Activated T-cell treated with anti-CD3 and anti-CD28 coated beads, Interleukin-2, amount 50 U/mL, for 72 hours (primary cell): ENCODE measurements at places on chromosomes 16 and 17.

GRCh38 chr17:31528291-31528874, 136.9 kb downstream of the RAB11FIP4 start:
- DNase-seq = no peak

DNA sequence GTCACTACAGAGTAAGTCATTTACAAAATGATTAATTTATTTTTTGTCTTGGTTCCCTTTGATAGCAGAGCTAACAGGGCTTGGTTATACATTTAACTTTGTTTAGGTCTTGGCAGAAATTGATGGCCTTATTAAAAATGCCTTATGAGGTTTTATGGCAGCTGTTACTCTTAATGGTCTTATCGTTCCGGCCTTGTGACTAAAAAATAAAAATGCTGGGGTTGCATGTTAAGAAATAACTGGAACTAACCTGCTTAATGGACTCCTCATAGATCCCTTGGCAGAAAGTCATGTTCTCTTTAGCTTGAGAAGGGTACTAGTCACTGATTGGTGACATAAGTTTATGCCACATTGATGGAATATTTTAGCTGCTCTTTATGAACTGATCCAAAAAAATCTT, 18.3 kb downstream of the COX11 start:
- no peak for DNase-seq

GRCh38 chr16:56608876-56609462, 585 bp downstream of the MT2A start:
- DNase-seq = no peak

DNA sequence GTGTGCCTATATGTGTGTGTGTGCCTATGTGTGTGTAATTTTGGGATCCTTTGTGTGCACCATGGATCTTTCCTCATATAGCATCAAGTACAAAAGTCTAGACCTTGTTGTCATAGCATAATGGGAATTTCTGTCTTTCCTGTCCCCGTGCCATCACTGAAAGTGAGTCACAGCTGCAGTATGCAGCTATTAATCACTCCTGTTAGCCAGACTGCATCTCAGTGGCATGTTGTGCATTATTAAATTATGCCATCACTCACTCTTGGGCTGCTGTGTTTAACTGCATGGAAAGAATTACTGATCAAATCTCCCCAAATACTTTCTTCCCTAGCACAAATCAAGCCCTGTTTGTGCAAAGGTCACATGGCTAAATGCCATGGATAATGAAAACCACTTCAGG, 92.4 kb downstream of the CBLN1 start:
- no peak for DNase-seq

- no peak for DNase-seq
These were observed 9.5 kb upstream of the AMZ2 start for GRCh38 chr17:68238164-68238870.

DNA sequence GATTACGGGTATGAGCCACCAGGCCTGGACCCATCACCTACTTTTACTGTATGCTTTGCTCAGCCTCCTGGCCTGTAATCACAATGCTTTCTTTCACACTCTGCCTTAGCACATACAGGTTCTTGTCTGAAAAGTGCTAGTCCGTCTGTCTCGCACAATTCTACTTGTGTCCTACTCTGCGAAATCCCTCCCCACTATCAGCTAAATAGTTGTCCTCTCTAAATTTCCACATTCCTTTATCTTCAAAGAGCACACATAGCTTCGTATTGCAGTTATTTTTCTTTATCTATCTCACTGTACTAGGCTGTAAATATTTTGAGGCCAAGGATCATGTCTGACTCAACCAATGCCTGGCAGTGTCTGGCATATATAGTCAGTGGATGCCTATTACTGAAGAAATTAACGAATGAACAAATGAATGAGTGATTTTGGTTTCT, 38.5 kb upstream of the ETV4 start:
- DNase-seq = no peak

GRCh38 chr16:12153662-12154061, 177.1 kb downstream of the SNX29 start:
- no peak for DNase-seq

GRCh38 chr16:78796221-78796866, 696.9 kb downstream of the WWOX start:
- DNase-seq = peak; percentile 30

DNA sequence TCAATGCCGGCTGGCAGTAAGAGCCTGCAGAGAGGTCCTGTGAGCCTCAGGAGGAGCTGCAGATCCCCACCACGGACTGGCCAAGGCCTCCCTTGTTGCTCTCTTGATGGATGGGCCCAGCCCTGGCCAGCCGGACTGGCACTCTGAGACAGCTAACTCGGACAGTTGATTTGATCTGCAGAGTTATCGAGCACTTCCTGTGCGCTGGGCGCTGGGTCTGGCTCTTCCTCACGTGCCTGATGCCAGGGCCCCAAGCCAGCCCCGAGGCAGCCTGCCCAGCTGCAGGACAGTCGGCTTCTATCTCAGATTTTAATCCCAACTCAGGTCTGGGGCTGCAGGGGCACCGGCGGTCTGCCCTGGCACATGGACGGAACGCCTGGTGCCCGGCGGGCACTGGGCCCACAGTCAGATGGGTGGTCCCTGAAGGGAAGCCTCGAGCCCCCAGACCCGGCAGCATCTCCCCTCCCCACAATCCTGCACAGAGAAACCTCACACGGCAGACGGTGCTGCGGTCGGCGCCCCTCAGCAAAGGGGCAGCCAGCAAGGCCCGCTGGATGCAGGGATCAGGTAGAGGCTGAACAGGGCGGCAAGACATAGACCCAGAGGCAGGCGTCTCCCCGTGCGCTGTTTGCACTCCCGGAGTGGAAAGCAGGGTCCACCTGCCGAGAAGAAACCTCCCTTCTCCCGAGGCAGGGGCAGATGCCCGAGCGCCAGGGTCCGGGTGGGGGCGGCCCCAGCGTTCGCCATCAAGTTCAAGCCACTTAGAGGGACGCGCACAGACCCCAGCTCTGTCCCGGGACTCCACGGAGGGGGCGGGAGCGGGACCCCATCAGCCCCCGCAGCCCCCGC, 34.0 kb downstream of the TIMM22 start:
- DNase-seq = no peak

DNA sequence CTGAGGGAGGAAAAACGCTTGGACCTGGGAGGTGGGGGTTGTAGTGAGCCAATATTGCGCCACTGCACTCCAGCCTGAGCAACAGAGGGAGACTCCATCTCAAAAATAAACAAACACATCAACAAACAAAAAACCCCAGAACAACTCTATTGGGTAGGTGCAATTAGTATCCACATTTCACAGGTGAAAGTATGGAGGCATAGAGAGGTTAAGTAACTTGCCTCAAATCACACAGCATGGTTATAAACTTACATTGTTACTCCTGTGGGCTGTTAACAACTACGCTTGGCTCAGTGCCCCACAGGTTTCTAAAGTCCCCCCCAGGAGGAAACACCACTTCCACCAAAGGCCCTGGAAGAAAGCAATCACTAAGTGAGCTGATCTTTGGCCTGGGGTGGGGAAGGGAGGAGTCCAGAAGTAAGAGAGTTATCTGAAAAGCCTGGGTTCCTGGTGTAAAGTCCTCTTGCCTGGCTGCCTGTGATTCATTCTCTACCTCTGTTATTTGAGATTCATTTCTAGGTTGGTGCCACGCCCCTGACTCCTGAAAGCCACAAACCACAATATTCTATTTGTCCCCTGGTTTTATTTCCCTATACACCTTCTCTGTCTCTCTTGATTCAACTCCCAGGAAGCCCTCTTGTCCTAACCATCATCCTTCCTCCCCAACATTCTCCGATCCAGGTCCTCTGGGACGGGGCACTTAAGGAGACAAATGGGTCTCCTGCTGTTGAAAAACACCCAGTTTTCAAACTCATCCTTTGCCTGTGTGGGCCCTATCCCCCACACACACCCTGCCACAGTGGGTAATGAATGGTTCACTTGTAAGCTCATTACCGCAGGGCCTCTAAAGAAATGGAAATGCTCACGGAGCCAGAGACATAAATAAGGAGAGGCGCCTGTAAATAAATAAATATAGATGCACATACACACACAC, 195.4 kb downstream of the XYLT1 start:
- DNase-seq = peak; percentile 6

DNA sequence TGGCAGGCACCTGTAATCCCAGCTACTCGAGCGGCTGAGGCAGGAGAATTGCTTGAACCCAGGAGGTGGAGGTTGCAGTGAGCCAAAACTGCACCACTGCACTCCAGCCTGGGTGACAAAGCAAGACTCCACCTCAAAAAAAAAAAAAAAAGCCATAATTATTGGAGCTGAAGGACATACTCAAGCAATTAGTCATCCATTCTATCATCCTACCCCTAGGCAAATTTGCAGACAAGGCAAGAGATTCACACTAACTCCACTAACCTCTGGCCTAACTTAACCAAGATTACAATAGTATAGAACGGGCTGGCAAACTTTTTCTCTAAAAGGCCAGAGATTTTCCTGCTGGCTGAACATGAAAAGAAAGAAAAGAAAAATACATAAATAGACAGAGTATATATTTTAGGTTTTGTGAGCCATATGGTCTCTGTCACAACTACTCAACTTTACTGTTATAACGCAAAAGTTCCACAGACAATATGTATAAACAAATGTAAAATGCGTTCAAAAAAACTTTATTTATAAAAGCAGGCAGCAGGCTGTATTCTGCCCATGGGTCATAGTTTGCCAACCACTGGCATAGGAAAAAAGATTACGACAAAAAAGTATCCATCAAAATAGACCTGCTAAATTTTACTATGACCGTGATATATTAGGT, 29.7 kb downstream of the BRIP1 start:
- no peak for DNase-seq

DNA sequence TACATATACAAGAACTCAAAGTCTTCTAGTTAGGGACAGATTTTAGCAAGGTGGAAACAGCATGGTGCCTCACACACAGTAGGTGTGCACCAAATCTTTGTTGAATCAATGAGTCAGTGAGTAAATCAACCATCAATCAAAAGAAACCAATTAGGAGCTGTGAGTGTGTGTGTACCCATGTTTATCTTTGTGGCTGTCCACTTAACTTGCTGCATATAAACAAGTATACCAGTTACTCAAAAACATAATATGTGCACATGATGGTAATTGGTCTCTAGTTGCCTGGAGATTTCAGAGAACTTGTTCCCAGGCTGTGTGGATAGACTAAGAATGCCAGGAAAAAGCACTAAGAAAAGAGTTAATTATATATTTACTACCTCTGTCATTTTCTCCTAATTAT, 272.2 kb upstream of the CCL2 start:
- no peak for DNase-seq

- DNase-seq = no peak
These were observed 38.2 kb downstream of the USP32 start for GRCh38 chr17:60353773-60354172.

DNA sequence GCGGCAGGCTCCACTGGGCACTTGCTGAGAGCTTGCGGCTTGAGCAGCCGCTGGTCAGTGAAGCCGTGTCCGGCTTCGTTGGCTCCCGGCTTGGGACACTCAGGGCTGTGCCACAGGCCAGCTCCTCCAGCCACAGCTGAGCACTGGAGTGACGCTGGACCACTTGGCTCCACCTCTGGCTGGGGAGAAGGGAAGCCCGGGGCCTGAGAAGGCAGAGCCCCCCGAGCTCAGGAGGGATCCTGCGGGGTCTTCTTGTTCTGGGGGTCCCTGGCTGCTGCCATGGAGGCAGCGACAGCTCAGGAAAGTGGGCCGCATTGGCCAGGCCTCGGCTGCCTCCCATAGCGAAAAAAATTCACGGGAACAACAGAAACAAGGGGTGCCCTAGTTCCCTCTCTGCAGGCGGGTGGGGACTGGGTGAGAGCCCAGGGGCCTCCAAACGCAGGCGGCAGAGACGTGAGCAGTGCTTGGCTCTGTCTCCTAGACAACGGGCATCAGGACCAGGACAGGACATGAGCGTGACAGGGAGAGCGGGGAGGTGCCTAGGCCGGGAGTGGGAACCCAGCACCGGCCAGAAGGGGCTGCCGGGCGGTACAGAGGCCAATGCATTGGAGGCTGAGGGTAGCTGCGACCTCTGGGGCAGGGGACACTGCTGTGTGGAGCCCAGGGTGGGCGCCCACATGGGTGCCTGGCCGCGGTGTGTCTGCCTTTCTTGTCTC, 37.7 kb downstream of the SLC7A5 start:
- no peak for DNase-seq

DNA sequence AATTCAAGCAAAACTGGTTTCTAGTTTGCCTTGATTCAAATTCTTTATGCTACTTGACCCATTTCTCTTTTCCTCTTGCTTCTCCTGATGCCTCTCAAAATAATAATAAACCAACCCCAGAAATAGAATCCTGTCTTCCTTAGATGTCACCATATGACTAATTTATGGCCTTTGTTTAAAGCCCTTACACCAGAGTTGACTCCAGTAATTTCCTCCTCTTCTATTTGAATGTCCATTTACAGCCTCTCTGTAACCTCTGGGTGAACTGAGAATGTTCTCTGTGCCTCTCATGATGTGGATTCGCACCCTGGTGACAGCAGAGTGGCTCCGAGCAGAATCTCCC, 31.5 kb downstream of the ZFHX3 start:
- no peak for DNase-seq

- peak; percentile 63 for DNase-seq
These were observed at the start of gene LPCAT2 for GRCh38 chr16:55508941-55509931. Gene LPCAT2, plus strand, starts transcription at chr16:55509072. Its CDS starts 110 bp downstream, at chr16:55509182.

- DNase-seq = no peak
These were observed 16.4 kb downstream of the GAA start for GRCh38 chr17:80117491-80118401.

- no peak for DNase-seq
These were observed 5.4 kb downstream of the APOBR start for GRCh38 chr16:28499854-28500253.

- no peak for DNase-seq
These were observed 33.1 kb downstream of the SMARCE1 start for GRCh38 chr17:40614431-40615067.

DNA sequence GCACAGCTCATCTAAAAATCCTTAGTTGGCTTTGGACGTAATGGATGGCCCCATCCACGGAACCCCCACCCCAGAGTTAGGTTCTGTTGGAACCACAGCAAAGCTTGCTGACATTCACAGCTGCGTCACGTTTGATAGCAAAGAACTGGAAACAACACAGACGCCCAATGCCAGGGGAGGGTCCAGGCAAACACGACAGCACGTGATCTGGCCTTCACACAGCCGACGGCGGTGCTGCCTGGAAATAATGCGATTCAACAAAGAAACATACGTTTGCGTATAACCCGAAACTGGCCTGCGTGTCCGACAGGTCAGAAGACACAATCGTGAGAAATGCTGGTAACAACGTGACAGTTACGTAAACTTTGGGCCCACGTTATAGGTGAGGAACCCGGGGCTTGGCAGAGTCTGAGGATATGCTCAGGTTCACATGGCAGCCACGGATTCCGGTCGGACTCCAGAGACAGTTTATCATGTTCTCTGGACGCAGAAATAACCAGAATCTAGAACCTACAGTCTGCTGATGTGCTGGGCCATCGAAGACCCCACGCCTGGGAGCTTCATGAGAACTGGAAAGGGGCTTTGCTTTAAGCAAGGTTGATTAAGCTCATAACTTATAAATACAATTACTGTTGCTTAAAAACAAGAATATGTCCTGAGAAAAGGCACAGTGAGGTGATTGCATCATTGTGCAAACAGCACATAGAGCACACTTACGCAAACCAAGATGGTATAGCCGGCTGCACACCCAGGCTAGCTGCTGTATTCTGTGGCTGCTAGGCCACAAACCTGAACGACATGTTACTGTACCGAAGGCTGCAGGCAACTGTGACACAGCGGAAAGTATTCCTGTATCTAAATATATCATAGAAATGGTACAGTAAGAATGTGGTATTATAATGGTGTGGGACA, 70.4 kb downstream of the RPH3AL start:
- DNase-seq = no peak
